Memory B cell (primary cell): ENCODE measurements at places on chromosomes 11 and 22.

- no peaks in the 10 kb centered on the region for H3K36me3 ChIP-seq
- no peak overlapping the region for H3K27ac ChIP-seq
- no peaks in the 10 kb centered on the region for H3K4me1 ChIP-seq
- H3K4me3 ChIP-seq = no peak overlapping the region
- no peak for DNase-seq
These were observed 23.5 kb downstream of the TESMIN start for GRCh38 chr11:68727783-68728182.

- H3K36me3 ChIP-seq = no peaks in the 10 kb centered on the region
- H3K4me3 ChIP-seq = no peak overlapping the region
- peaks cover 13% of the 10 kb centered on the region for H3K27me3 ChIP-seq
These were observed 15.1 kb upstream of the EFCAB6 start for GRCh38 chr22:43827003-43827735.

- H3K27me3 ChIP-seq = no peaks in the 10 kb centered on the region
- H3K27ac ChIP-seq = no peak overlapping the region
- H3K4me1 ChIP-seq = peaks cover 2% of the 10 kb centered on the region
- H3K4me3 ChIP-seq = no peak overlapping the region
- DNase-seq = no peak
- H3K36me3 ChIP-seq = peaks cover 22% of the 10 kb centered on the region
These were observed 17.7 kb upstream of the TMPRSS5 start for GRCh38 chr11:113723787-113724186.

GRCh38 chr11:120807414-120808150 lies 216.3 kb upstream of the TBCEL start:
- H3K36me3 ChIP-seq = no peaks in the 10 kb centered on the region
- H3K4me3 ChIP-seq = no peak overlapping the region
- peaks cover 15% of the 10 kb centered on the region for H3K27me3 ChIP-seq
- no peak for DNase-seq
- H3K27ac ChIP-seq = no peak overlapping the region

GRCh38 chr11:33396361-33396760 lies 139.2 kb downstream of the HIPK3 start:
- no peak overlapping the region for H3K4me3 ChIP-seq
- no peak overlapping the region for H3K27ac ChIP-seq
- peaks cover 2% of the 10 kb centered on the region for H3K27me3 ChIP-seq
- H3K4me1 ChIP-seq = no peaks in the 10 kb centered on the region

DNA sequence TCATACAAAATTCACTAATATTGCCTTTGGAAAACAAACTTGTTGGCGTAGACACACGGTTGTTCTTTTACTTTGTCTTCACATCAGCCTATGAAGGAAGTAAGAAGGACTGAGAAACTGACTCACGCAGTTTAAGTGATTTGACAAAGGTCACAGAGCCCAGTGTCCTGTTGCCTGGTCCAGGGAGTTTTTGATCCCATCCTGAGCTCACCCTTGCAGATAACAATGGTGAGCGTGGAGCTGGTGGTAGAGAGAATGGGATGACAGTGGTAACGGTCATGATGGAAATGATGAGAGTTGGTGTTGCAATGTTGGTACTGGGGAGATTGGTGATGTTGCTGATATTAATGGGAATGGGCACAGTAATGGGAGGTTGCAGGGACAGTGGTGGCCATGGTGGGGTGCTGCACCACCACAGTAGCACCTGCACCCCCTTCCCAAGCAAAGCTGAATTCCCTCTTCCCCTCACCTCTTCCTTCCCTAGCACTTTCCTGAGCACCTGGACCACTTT lies 22.0 kb downstream of the CREB3L1 start:
- H3K4me3 ChIP-seq = no peak overlapping the region
- DNase-seq = no peak
- H3K4me1 ChIP-seq = peaks cover 9% of the 10 kb centered on the region
- H3K36me3 ChIP-seq = no peaks in the 10 kb centered on the region
- peaks cover 28% of the 10 kb centered on the region for H3K27me3 ChIP-seq

DNA sequence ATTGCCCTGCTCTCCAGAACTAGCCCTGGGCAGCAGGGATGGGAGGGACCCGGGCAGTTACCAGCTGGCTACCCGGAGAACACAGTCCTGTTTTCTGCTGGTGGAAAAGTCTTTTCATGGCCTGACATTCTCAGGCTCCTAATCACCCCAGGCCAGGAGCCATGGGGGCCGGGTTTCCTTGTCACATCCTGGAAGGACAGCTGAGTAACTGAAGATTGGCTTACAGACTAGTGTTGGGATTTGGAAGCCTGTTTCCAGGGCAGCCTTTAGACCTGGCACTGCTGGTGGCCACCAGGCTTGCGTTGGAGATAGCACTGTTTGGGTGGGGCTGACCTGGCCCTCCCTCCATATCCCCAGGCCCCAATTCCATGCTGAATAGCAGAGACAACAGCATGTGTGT lies 349.0 kb downstream of the CTTN start:
- no peak overlapping the region for H3K4me3 ChIP-seq
- no peak for DNase-seq
- H3K27me3 ChIP-seq = peaks cover 11% of the 10 kb centered on the region

- H3K4me1 ChIP-seq = no peaks in the 10 kb centered on the region
- no peak for DNase-seq
- H3K27me3 ChIP-seq = peaks cover 12% of the 10 kb centered on the region
- H3K27ac ChIP-seq = no peak overlapping the region
These were observed 70.1 kb downstream of the LIF start for GRCh38 chr22:30176431-30176830.

GRCh38 chr11:66531841-66532240 lies 14.0 kb downstream of the ZDHHC24 start:
- no peak for DNase-seq
- H3K27ac ChIP-seq = no peak overlapping the region
- H3K27me3 ChIP-seq = no peaks in the 10 kb centered on the region
- peaks cover 9% of the 10 kb centered on the region for H3K36me3 ChIP-seq
- H3K4me1 ChIP-seq = peaks cover 3% of the 10 kb centered on the region

- no peak for DNase-seq
- peaks cover 21% of the 10 kb centered on the region for H3K27me3 ChIP-seq
- H3K4me3 ChIP-seq = no peak overlapping the region
- H3K27ac ChIP-seq = no peak overlapping the region
- H3K4me1 ChIP-seq = peaks cover 4% of the 10 kb centered on the region
These were observed 14.6 kb downstream of the WNT7B start for GRCh38 chr22:45962434-45962718.

- no peak overlapping the region for H3K27ac ChIP-seq
- DNase-seq = no peak
- H3K27me3 ChIP-seq = no peaks in the 10 kb centered on the region
- H3K4me1 ChIP-seq = peaks cover 25% of the 10 kb centered on the region
These were observed 26.3 kb downstream of the KLHL22 start for GRCh38 chr22:20469110-20469868.

DNA sequence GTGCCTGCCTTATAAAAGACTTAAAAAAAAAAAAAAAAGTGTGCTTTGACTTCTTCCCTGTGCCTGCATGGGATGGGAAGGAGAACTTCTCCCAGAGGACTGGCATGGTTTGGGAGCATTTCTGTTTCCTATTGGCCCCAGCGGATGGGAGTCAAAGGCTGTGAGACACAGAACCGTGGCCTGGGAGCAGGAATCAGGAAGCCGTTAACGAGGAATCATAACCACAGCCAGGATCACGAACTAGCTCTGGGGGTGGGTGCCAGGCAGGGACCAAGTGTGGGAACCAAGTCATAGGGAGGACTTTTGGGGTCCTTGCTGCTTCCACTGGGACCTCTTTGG lies 526 bp downstream of the C1QTNF6 start:
- H3K27me3 ChIP-seq = peaks cover 4% of the 10 kb centered on the region
- no peak overlapping the region for H3K4me3 ChIP-seq
- H3K36me3 ChIP-seq = no peaks in the 10 kb centered on the region
- H3K4me1 ChIP-seq = peaks cover 10% of the 10 kb centered on the region
- no peak overlapping the region for H3K27ac ChIP-seq
- no peak for DNase-seq

DNA sequence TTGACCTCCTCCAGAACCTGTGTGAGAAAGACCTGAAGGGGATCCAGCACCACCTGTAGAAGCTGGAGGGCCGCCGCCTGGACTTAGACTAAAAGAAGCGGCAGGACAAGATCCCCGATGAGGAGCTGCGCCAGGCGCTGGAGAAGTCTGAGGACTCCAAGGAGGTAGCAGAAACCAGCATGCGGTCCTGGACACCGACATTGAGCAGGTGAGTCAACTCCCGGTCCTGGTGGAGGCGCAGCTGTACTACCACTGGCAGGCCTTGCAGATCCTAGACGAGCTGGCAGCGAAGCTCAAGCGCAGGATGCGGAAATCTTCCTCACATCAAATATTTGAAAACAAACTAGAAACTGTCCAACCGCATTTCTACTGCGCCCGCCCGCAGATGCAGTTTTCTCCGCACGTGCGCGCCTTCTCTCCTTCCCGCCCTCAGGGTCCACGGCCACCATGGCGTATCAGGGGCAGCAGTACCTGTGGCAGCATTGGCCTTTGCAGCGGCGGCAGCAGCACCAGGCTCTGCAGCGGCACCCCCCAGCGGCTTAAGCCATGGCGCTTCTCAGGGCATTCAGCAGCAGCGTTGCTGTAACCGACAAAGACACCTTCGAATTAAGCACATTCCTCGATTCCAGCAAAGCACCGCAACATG lies 10.2 kb downstream of the CLDN25 start:
- no peak overlapping the region for H3K4me3 ChIP-seq
- H3K27me3 ChIP-seq = peaks cover 6% of the 10 kb centered on the region
- no peak overlapping the region for H3K27ac ChIP-seq
- no peaks in the 10 kb centered on the region for H3K36me3 ChIP-seq

DNA sequence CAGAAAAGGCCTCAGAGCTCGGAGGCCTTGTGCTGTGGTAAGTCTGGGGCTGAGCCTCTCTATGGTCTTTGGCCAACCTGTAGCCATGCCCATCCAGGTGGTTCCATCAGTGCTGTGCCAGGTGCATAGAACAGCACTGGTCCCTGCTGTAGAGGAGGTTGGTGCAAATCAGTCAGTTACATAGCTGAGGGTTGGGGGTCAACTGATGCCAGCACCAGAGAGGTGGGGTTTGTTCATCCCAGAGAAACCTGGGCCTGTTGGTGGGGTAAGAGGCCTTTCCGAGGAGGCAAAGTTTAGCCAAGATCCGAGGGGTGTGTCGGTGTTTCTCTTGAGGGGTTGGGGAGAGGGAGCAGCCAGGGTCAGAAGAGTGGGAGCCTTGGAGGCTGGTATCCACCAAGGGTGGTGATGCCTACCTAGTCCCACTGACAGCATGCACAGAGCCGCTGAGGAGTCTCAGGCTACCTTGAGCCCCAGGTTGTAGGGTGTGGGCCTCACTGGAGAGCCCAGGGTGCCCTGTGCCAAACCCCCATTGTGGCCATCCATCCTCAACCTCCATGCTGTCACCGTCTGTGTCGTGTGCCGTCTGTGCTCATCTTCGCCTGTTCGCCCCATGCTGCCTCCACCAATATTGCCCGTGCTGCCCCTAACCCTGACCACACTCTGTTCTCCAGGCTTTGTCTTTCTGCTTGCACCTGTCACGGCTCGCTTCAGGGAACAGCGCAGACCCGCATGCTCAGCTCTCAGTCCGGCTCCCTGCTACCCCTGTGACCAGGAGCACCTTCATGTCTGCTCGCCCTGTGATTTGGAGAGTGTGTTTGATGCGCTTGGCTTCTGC lies 78.7 kb upstream of the SUSD2 start:
- peaks cover 17% of the 10 kb centered on the region for H3K36me3 ChIP-seq
- peaks cover 5% of the 10 kb centered on the region for H3K4me1 ChIP-seq
- no peaks in the 10 kb centered on the region for H3K27me3 ChIP-seq
- no peak for DNase-seq

DNA sequence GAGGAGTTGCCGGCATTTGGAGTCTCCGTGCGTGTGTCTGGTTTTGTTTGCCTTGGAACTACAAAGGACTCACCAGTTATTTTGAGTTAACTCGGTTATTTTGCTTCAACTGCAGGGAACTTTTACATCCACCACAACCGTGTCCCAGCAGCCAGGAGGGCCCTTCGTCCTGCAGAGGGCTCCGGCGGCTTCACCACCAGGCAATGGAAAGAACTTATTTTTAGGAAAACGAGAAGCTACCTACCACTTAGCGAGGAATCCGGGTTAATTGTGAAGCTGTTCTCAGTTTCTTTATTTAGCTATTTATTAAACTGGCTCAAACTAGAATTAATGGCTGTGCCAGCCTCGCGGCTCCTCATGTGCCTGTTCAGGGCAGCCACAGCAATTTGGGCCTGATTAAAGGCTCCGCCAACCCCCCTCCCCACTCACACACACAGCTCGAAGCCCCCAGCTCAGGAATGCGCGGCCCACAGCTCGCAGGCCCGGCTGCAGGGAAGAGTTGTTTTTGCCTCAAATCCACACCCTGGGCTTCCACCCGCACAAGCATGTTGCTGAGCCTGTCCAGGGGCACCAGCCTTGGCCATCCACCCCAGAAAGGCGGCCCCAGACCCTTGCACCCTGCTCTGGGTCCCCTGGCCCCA lies 55.9 kb upstream of the FGF3 start:
- no peaks in the 10 kb centered on the region for H3K36me3 ChIP-seq
- H3K27ac ChIP-seq = no peak overlapping the region
- peaks cover 9% of the 10 kb centered on the region for H3K27me3 ChIP-seq
- no peak overlapping the region for H3K4me3 ChIP-seq
- H3K4me1 ChIP-seq = no peaks in the 10 kb centered on the region
- DNase-seq = no peak

- H3K36me3 ChIP-seq = peaks cover 2% of the 10 kb centered on the region
- no peak overlapping the region for H3K4me3 ChIP-seq
- no peak for DNase-seq
- H3K27me3 ChIP-seq = peaks cover 9% of the 10 kb centered on the region
These were observed 41.6 kb downstream of the CHRDL2 start for GRCh38 chr11:74689666-74690065.

DNA sequence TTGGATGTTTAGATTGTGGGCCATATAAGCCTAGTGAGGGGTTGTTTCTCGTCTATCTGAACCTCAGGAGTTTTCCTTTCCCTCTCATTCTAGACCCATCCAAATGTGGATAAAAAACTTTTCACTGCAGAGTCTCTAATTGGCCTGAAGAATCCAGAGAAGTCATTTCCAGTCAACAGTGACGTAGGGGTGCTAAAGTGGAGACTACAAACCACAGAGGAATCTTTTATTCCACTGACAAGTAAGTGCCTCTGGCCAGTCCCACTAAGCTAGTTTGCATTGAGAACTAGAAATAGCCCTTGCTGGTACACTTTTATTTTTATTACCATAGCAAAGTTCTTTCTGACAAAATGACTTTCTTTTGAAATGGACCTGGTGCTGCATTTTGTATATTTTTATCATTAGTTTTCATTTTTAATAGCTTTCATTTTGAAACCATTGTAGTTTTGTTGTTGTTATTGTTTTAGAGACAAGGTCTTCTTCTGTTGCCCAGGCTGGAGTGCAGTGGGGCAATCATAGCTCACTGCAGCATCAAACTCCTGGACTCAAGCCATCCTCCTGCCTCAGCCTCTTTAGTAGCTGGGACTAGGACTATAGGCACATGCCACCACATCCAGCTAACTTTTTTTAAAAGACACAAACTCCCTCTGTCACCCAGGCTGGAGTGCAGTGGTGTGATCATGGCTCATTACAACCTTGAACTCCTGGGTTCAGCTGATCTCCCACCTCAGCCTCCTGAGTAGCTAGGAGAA lies 14.6 kb upstream of the PHLDB1 start:
- no peak overlapping the region for H3K4me3 ChIP-seq
- no peaks in the 10 kb centered on the region for H3K4me1 ChIP-seq
- no peaks in the 10 kb centered on the region for H3K27me3 ChIP-seq
- H3K27ac ChIP-seq = no peak overlapping the region
- DNase-seq = no peak
- H3K36me3 ChIP-seq = peaks cover 22% of the 10 kb centered on the region

GRCh38 chr11:17257196-17257595 lies 19.3 kb upstream of the NUCB2 start:
- no peaks in the 10 kb centered on the region for H3K36me3 ChIP-seq
- H3K27ac ChIP-seq = no peak overlapping the region
- H3K4me3 ChIP-seq = no peak overlapping the region
- no peak for DNase-seq
- H3K27me3 ChIP-seq = peaks cover 3% of the 10 kb centered on the region

GRCh38 chr22:35467681-35468434 lies 67.9 kb downstream of the MCM5 start:
- no peak overlapping the region for H3K4me3 ChIP-seq
- peaks cover 14% of the 10 kb centered on the region for H3K4me1 ChIP-seq
- H3K36me3 ChIP-seq = peaks cover 32% of the 10 kb centered on the region
- no peak for DNase-seq
